ENCODE measurements at places on chromosomes 7 and 10.

DNA sequence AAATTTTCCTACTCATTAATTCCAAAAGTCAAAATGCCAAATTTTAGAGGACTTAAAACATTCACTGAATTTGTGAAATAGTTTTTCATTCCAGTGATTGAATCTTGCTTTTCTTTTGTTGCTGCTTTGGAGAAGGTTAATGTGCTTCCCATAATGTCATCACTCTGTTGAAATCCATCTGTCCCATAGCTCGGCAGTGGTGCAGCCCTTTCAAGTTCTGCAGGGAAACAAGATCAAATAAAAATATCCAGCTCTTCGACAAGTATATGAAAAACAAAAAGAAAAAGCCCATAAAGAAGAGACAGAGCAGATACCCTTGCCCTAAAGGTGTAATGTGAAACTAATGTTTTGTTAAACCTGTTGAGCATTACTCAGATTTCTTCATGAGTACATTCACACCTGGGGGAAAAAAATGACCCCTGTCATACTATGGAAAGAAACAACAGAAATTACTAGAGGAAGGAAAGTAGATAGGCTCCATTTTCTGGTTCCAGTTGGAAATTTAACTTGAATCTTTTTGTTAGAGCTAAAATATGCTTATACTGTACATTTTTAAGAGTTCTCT, 35.1 kb downstream of the AGR3 start:
- no peak for DNase-seq

- peak; percentile 5 for DNase-seq
These were observed 30.9 kb downstream of the DNAJC1 start for GRCh38 chr10:21972584-21972983.

- no peak for DNase-seq
These were observed 126.5 kb upstream of the VKORC1L1 start for GRCh38 chr7:65746398-65746669.

DNA sequence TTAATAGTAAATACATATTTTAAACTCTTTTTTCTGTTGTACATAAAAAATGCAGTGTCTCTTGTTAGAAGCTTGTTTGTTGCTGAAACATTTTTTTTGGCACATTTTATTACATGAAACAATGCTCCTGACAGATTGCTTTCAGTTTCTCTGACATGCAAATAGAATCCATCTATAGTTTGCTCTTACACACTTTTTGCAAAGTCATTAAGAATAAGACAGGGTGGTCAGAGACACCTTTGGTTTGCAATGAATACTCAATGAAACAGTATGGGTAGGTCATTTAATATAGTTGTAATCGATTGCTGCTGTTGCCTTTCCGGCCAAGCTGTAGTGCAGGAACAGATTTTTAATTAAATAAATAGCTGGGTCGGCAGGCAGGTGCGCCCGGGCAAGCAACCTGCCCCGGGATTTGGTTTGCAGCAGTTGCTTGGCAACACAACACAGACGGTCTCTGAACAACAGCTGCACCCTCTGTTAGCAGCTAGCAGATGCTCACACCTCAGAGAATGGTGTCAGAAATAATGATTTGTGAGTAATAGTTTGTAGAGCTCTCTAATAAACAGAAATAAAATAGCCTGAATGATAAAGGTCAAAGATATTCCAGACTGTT, 115.7 kb upstream of the CACNA2D1 start:
- DNase-seq, result peak; percentile 57

DNA sequence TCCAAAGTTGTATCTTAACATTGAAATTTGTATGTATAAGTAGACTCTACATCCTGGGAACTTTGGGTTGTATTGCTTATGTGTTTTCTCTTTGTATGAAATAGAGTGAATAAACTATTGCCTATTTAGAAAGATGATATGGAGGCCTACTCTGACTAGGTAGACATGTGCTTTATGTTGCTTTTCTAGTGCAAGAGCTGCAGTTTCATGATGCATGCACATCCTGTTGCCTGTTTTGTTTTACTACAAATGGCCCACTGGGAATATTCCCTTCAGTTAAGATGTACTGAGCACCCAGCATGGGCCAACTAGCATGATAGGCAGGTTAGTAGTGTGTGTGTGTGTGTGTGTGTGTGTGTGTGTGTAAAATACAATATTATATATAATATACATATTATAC, 282.1 kb upstream of the LRGUK start:
- DNase-seq, result no peak

DNA sequence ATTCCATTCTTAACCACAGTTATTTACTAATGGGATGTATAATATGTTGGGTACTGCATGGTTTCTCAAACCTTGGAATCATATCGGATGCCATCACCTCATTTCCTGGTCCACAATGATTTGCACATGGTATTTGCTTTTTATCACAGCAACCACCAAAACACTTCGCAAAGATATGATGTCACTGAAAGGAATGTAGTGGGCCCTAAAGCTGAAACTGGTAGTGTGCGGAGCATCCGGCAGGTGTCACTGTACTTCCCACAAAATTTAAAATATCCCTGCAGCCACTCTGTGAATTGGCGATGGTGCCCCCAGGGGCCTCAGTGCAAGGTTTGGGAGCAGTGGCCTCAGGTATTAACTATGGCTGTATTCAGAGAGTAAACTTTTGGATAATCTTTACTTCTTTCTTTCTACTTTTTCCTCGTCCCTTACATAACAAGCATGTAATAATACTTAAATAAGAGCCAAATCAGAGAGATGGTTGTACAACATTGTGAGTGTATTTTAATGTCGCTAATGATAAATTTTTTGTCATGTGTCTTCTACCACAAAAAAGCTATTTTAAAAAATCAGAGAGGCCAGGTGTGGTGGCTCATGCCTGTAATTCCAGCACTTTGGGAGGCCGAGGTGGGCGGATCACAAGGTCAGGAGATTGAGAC, 66.2 kb downstream of the FAM241B start:
- DNase-seq, result peak; percentile 76

- DNase-seq, result no peak
These were observed 89.2 kb upstream of the PRSS58 start for GRCh38 chr7:142347091-142347490.

Data from kidney glomerular epithelial cell (primary cell).